ENCODE measurements at places on chromosomes 7 and 10.

- no peak for DNase-seq
Observed at GRCh38 chr10:129511758-129512157, 44.7 kb downstream of the MGMT start.

DNA sequence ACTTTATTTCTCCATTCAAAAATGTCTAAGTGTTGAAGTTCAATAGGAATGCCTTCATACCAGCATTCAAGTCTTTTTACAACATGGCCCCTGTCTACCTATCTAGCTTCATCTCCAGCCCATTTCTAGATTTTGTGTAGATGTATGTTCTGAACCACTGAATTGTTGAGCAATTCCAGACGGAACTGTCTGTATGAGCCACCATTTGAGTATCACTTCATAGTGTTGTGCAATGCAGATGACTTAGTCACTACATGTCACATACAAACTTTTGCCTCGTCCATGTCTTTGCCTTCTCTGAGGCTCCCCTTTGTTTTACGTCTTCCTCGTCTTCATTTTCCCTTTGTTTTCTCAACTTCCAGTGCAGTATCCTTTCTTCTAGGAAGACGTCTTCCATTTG, 118.1 kb downstream of the INHBA start:
- DNase-seq, result no peak

DNA sequence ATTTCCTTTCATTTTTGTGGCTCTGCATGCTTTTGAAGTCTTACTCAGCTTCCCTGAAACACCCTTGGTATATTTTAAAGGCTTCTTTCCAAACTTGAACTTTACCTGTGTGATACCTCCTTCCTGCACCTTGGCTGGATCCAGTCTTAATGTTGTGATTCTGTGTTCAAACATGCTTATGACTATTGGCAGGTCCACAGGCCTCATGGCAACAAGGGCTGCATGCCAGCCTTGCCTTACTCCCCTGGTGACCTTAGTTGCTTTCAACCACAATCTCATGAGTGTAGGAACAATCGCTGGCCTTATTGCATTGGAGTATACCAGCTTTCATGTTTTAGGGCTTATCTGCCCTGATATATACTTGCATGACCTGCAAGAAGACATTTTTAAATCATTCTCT, 238.7 kb downstream of the KIF20B start:
- DNase-seq, result no peak

DNA sequence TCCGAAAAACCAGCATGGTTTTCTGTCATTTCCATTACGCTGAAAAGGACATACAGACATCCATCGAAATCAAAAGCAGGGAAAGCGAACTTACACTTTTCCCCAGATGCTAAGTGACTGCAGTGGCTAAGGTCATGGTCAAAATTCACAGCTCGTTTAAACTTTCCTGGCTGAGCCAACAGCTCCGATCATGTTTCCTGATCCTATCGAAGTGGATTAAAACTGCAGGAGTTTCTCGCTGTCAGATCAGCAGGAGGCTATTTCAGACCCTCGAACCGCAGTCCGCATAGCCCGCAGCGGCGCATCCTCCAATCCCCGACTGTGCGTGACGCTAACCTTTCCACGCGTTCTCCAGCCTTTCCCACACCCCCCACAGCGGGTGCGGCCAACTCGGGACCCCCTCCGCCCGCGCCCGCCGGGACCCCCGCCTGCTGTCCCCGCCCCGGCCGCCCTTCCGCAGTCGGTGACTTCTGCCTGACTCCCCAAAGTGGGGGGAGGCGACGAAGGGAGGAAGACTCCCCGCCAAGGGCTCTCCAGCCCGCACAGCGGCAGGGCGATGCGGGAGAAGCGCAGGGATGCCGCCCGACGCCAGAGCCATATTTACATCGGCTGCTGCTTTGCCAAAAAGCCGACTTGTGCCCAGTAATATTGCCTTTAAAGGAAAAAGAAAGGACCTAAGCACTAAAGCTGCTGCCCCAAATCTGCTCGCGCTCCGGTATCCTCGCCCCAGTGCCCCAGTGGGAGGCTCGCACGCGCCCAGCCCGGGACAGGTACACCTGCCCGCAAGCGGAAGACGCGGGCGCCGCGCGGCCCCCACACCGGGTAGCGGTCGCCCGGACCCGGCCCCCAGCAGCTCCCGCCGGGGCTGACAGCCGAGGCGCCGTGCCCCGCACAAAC, 1.2 kb downstream of the PIP4K2A start:
- peak; percentile 39 for DNase-seq

- DNase-seq, result no peak
Observed at GRCh38 chr10:6384847-6385246, 182.1 kb downstream of the PFKFB3 start.

- no peak for DNase-seq
Observed at GRCh38 chr7:30041526-30042269, 13.5 kb downstream of the PLEKHA8 start.

GRCh38 chr10:32976338-32976737, 18.3 kb upstream of the ITGB1 start:
- no peak for DNase-seq

GRCh38 chr10:15990535-15991129, 130.3 kb upstream of the MINDY3 start:
- no peak for DNase-seq

DNA sequence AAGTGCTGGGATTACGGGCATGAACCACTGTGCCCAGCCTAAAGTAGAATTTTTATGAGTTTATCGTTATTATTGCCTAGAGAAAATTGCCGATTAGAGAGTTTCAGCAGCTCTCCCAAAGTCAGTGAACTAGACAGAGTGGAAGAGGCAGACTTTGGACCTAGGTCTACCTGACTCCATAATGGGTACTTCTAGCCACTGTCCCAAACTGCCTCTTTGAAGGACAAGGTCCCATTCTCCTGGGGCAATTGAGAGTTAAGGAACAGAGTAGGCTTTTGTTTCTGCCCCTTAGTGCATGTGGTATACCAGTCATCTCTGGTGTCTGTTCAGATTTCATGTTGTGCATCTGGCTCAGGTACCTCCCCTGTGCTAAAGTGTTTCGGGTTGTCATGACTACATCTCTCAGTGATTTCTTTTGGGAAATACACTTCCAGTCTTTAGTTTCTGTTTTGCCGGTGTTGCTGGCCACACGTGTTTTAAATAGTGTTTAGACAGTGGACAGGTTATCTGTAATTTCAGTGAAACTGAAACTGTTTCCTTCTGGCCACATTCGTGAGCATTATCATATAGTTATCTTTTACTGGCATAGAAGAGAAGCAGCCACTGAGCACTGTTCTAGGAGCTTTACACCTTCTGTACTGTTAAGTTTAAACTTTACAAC, 4.7 kb downstream of the TMEM236 start:
- DNase-seq, result no peak

GRCh38 chr10:30420266-30420665, 13.7 kb upstream of the MAP3K8 start:
- no peak for DNase-seq

- no peak for DNase-seq
Observed at GRCh38 chr7:107715531-107715930, 28.4 kb upstream of the CBLL1 start.

GRCh38 chr10:5076615-5077014, 17.6 kb upstream of the AKR1C3 start:
- DNase-seq, result no peak

- no peak for DNase-seq
Observed at GRCh38 chr7:37853468-37853867, 5.1 kb downstream of the NME8 start.

DNA sequence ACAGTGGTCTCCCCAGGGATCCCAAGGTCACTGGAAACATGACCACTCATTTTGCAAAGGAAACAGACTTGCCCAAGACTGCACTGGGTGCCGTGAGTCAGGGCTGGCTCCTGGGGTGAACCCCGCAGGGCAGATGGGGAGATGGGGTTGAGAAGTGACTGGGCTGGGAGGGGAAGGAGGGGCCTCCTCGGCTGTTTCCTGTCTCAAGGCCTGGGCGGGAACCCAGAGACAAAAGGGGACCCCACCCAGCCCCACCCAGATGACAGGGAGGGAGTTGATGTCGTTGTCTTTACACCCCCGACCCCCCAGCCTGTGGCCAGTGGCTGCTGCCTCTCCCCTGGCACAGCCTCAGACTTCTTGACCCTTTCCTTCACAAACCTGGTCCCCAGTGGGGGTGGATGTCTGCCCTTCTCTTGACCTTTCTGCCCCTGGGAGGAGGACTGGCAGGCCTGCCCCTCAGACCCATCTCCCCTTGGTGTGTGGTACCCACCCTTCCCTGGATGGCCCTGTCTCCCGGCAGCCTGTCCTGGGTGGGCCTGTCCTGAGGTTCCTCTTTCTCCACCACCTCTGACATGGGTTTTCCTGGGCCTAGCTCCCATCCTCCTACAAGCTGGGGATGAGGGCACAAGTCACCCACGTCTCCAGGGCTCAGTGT, 1.4 kb downstream of the MYO1G start:
- DNase-seq, result no peak

- DNase-seq, result no peak
Observed at GRCh38 chr10:129505500-129506075, 38.5 kb downstream of the MGMT start.

DNA sequence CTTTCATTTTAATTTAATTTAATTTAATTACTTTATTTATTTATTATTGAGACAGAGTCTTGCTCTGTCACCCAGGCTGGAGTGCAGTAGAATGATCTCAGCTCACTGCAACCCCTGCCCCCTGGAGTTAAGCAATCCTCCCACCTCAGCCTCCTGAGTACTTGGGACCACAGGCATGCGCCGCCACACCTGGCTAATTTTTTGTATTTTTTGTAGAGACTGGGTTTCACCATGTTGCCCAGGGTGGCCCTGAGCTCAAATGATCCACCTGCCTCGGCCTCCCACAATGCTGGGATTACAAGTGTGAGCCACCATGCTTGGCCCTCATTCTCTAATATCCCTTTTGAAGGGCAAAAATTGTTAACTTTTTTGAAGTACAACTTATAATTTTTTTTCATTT, 92.9 kb downstream of the XRCC2 start:
- no peak for DNase-seq

- no peak for DNase-seq
Observed at GRCh38 chr7:121279060-121279620, 49.7 kb upstream of the WNT16 start.

- no peak for DNase-seq
Observed at GRCh38 chr7:70736715-70737460, 395.1 kb upstream of the GALNT17 start.

GRCh38 chr10:62005281-62005680, 103.8 kb downstream of the ARID5B start:
- DNase-seq, result no peak

Measured in anterior cingulate cortex (tissue), 58 donors.